ENCODE measurements at places on chromosomes 2 and 18. TPM values are rescaled to one million over a fixed set of nuclear protein-coding genes. Genes with fewer than 3 reads are reported as not detected.

Gene HRH4
- not detected for total RNA-seq

DNA sequence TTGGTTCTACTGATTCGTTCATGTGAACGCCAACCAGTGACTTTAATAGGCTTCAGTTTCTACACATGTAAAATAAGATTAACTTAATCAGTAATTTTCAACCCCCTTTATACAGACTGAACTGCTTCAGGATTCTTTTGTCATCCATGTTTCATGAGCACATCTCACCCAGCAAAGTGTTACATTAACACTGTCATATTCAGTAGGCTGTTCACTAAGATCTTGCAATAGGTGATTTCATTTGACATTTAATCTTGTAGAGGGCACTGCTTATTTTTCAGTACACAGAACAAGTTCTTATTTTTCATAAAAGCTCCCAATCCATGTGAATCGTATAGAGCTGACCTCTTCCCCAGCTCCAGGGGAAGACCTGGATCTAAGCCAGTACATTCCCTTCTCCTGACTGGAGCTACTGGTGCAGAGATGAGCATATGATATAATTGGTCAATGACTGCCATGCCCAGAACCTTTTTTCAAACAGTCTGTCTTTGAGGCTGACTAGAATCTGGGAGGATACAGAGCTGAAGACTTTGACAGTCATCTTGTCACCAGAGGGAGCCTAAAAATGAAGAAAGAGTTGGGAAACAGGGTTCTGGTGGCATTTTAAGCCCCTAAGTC, 72.2 kb upstream of the CHRNA1 start:
- no peak for DNase-seq

Gene ZCCHC2
- total RNA-seq: 26.0 TPM

Gene FSIP2
- 47.3 TPM for total RNA-seq

DNA sequence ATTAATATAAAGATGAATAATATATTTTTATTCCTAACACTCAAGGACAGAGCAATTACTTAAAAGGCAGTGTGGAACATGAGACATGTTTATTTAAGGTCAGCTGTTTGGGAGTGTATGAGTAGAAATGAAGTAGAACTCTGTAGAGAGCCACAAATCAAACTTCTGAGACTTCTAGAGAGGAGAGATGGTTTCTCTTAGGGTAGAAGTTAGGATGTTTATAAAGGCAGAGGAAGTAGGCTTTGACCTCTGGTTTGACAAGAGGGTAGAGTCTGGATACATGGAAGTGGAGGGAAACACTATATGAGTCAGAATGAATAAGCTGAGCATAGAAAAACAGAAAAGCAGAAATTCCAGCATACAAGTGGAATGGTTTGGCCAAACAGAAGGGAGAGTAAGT, 262.1 kb upstream of the KLHL14 start:
- no peak for DNase-seq

- no peak for DNase-seq
These were observed 402.0 kb upstream of the MMADHC start for GRCh38 chr2:149989447-149990063.

DNA sequence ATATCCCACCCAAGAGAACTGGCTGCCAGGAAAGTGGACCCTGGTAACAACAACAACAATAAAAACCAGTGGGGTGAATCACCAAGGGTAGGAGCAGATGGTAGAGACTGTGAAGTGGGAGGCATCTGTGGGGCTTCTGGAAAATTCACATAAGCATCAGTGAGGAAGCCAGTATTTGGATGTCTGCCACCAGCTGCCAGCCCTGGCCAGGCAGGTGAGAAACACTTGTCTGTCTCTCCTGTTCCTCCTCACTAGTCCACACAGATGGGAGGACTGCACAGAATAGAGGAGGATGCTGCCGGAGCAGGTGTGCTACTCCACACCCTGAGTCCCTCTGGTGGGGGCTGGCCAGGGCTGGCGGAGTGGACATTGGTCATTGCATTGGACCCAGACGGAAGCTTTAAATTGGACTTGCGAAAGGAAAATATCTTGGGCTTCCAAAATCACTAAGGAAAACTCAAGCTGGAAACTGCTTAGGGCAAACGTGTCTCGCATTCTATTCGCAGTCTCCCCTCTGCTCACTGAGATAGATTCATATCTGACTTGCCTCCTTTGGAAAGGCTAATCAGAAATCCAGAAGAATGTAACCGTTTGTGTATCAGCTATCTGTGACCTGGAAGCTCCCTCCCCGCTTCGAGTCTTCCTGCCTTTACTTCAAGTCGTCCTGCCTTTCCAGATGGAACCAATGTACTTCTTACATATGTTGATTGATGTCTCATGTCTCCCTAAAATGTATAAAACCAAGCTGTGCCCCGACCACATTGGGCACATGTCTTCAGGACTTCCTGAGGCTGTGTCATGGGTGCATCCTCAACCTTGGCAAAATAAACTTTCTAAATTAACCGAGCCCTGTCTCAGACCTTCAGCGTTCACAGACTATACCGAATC, 69.1 kb downstream of the NAB1 start:
- DNase-seq: no peak

Gene ACTG2
- total RNA-seq: 679 TPM

- DNase-seq: no peak
These were observed 32.5 kb downstream of the TET3 start for GRCh38 chr2:74017223-74017622.

DNA sequence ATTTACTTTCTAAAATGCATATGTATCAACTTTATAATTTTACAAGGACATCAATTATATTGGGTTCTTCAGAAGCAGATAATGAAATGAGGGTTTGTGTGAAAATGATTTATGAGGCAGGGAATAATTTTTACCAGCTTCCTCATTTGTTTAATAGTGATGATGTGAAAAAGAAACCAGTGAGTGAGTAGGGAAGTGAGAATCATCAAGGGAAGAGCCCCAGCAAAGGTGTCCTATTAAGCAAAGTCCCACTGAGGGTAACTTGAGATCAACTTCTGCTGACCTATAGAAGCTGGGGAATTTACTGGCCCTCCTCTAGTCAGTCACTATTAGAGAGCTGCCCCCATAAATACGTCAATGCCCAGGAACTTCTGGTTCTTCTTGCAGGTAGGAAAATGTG, 266.8 kb upstream of the LYPD1 start:
- no peak for DNase-seq

- no peak for DNase-seq
These were observed 3.1 kb upstream of the TMEM150A start for GRCh38 chr2:85605406-85606115.

DNA sequence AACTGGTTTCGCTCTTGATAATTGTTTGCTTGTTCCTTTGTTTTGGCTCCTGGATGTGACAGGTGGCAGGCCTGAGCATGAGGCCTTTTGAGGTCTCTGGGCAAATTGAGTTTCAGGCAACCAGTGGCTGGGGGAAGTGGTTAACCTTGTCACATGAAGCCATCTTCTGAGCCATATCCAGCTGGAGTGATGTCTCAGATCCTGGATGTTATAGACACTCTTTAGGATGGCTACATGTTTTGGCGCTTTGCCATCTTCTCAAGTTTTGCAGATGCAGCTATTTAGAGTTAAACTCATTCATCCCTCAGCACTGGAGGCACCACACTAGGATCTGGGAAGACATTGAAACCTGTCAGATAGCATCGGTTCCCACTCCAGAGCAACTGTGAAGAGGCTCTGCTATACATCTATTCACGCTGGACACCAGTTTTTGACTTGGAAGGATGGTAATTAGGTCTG, 25.3 kb upstream of the TACR1 start:
- DNase-seq: no peak

- no peak for DNase-seq
These were observed 84.2 kb downstream of the ANTXR1 start for GRCh38 chr2:69097148-69097610.

GRCh38 chr2:104769096-104769495, 84.8 kb upstream of the POU3F3 start:
- no peak for DNase-seq

- no peak for DNase-seq
These were observed 607.6 kb downstream of the LRP1B start for GRCh38 chr2:141523199-141523598.

- DNase-seq: no peak
These were observed 114.6 kb upstream of the ARHGAP28 start for GRCh38 chr18:6614952-6615351.

Gene IL36G
- total RNA-seq: 2.8 TPM

- no peak for DNase-seq
These were observed 339.2 kb upstream of the SALL3 start for GRCh38 chr18:78640246-78640995.

DNA sequence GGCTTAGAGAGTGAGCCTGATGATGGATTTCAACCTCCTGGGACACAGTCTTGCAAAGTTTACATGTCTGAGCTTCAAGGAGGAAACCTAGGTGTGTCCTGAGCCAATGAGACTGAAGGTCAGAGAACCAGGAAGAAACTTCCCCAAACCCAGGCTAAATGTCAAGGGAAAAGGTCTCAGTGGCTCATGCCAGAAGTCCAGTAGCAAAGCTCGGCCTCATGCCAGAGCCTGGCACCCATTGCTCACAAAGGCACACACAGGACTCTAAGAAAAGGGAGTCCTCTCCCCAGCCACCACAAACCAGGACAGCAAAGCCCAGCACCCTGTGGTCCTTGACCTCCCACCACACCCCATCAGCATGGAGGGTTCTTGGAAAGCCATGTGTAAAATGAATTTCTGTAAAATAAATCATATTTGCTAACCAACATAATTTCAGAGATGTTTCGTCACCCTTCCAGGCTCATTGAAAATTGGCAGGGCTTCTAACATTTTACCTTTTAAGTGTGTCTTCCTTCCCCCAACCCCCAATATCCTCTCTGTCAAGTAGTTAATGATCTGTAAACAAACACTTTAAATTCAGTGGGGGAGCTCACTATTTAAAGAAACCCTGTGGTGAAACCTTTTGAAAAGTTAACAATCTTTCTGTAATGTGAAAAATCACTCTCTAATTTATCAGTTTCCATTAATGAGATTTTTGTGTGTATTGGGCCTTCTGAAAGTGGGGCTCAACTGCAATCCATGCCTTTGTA, 77.1 kb downstream of the BCL11A start:
- peak; percentile 44 for DNase-seq

Gene DSC2
- total RNA-seq: 62.1 TPM

DNA sequence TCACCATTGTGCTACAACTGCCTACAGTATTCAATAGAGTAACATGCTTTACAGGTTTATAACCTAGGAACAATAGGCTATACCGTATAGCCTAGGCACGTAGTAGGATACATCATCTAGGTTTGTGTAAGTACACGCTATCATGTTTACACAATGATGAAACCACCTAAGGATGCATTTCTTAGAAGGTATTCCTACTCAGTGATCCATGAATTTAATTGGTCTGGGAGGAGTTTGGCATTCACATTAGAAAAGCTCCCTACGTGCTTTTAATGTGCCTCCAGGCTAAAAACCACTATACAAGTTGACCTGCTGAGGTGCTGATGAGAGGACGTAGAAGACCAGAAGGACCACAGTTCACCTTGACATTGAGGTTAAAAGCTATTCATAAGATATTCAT, 154.5 kb upstream of the LRRTM1 start:
- no peak for DNase-seq

Gene RNF144A
- 145 TPM for total RNA-seq

DNA sequence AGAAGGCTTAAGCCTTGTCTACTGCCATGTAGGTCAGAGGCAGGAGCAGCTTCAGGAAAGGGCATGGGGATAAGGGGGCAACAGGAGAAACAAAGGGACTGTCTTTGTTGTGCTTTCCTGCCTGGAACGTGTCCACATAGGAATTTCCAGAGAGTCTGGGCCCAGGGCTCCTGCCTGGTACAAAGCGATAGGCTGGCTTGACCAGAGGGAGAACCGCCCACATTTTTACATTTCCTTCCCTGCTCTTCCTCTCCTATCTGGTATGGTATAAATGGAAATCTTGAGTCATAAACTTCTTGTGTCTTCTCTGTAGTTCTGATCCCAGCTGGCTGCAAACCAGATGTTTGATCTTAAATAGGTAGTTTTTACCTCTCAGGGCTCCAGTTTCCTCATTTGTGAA, 414.8 kb downstream of the HRH4 start:
- no peak for DNase-seq

DNA sequence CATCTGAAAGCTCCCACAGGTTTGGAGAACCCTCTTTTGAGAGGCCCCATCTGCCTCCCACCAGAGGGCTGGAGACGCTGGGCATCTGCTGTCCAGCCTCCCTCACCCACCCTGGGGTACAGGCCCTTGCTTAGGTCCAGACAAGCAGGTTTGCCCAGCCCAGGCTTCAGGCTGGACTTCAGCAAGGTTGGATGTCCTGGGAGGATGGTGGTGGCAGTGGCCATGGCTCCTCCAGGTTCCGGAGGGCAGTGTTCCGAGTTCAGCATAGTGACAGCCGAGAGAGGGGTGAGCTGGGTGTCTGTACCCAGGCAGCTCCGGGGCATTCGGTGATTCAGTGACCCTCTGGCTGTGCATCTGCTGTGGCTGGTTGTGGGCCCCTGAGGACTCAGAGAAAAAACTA, 58.2 kb upstream of the HDAC4 start:
- no peak for DNase-seq
